ENCODE measurements at places on chromosomes 1 and 21. TPM values are rescaled to one million over a fixed set of nuclear protein-coding genes. Genes with fewer than 3 reads are reported as not detected.

PADI1 gene
- total RNA-seq = 0.72 TPM

EDN2 gene
- total RNA-seq = not detected

RAD54L gene
- total RNA-seq = 49.0 TPM

UTS2 gene
- 31.0 TPM for total RNA-seq

ZZZ3 gene
- 54.6 TPM for total RNA-seq

OR6F1 gene
- total RNA-seq = not detected

AADACL3 gene
- not detected for total RNA-seq

POMGNT1 gene
- 71.0 TPM for total RNA-seq

MARK1 gene
- total RNA-seq = 5.1 TPM

DNA sequence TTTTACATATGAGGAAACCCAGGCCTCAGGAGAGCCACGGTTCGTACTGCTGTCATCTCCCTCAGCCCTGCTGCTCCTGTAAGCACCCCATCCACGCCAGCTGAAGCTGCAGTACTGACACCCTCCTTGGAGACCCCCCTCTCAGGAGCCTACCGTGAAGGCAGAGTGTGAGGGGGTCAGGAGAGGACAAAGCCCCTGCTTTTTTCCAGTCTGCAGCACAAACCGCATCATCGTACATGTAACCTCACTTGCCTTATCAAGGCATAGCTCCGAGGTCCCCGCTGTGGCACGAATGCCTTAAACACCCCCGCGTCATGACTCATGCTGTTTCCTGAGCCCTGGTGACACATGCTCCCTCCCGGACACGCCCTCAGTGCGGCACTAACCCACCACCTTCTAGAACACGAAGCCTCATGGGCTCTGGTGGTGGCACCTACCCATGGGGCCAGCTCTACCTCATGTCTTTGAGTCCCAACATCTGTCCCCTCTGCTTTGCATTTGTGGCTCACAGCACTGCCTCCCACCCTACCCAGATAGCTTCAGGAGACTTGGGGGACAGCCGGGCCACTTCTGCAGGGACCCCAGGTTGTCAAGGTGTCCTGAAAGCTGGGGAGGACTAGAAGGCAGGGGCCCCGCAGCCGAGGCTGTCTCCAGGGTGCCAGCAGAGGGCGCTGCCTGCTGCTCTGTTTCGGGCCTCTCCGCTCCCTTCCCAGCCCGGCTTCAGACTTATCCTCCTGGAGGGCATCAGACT is 4.9 kb downstream of the SH3BGRL3 start:
- peak; percentile 93 for DNase-seq

GRCh38 chr21:31909153-31910073 is 36.6 kb downstream of the HUNK start:
- DNase-seq = no peak

GRCh38 chr21:39576518-39577128 is 36.1 kb upstream of the B3GALT5 start:
- DNase-seq = no peak

- DNase-seq = no peak
Observed at GRCh38 chr1:33618636-33619035, 146.2 kb downstream of the ZSCAN20 start.

DNA sequence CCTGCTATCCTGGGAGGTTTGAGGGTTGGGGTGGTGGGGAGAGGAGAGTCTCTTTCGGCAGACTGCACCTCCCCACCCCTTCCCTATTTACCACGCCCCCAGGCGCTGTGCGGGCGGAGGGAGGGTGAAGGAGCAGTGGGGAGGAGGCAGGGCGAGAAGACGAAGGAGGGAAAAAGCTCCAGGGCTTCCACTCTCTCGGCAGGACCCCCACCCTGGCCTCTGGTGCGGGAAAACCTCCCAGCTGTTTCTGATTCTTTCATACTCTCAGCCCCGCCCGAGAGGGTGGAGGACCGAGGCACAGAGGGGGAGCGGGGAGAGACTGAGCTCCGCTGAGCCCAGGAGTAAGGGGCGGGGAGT is 866 bp upstream of the WNT2B start:
- peak; percentile 54 for DNase-seq

- DNase-seq = no peak
Observed at GRCh38 chr1:240765732-240766363, 153.9 kb upstream of the GREM2 start.

DNA sequence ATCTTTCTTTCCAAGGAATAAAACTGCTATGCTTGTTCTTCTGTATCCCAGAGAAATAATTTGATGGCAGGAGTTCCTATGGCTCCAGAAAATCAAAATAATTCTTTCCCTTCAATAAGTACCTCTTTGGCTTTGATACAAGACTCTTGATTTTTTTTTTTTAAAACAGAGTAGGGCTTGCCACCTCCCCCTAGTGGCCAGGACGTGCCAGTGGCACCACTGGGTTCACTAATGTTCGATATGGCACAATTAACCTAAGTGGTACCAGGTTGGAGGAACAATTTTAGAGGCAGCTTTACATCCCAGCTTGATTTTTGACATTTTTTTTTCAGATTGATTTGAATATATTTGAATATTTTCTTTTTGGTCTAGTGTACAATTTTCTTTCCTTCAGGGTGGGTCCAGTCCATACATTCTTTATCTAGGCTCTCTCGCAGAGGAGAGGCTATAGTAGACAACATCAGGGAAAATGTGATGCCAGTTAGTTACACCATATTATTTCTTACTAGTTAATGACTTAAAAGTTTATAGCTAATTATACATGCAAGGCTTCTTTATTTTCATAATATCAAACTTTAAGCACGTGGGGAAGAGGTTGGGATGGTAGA is 330.9 kb downstream of the S1PR1 start:
- DNase-seq = peak; percentile 62

GRCh38 chr1:60891765-60892164 is 190.6 kb upstream of the NFIA start:
- DNase-seq = no peak

- DNase-seq = peak; percentile 48
Observed at GRCh38 chr1:51729824-51730301, 113.0 kb downstream of the OSBPL9 start.

- no peak for DNase-seq
Observed at GRCh38 chr1:90371448-90371813, 345.7 kb downstream of the BARHL2 start.

GRCh38 chr1:26029864-26030481 is 8.4 kb downstream of the EXTL1 start:
- peak; percentile 46 for DNase-seq

DNA sequence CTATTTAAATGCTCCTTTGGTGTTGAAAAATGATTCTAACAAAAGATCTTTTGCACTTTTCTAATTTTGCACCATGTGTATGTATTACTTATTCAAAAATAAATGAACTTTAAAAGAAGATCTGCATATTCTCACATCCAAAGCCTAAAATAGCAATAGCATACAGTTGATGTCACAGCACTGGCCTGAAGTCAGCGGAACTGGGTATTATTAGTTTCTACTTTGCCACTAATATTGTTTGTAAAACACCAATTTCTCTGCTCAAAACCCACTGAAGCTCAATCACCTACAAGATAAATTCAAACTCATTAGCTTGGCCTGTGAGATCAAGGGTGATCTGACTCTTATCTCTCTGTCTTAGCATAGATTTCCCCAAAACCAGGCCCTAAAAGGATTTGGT is 34.5 kb upstream of the BCAR3 start:
- DNase-seq = no peak

- no peak for DNase-seq
Observed at GRCh38 chr1:156898161-156898566, 4.6 kb downstream of the PEAR1 start.

GRCh38 chr1:112904071-112904830 is 51.7 kb downstream of the SLC16A1 start:
- peak; percentile 71 for DNase-seq

DNA sequence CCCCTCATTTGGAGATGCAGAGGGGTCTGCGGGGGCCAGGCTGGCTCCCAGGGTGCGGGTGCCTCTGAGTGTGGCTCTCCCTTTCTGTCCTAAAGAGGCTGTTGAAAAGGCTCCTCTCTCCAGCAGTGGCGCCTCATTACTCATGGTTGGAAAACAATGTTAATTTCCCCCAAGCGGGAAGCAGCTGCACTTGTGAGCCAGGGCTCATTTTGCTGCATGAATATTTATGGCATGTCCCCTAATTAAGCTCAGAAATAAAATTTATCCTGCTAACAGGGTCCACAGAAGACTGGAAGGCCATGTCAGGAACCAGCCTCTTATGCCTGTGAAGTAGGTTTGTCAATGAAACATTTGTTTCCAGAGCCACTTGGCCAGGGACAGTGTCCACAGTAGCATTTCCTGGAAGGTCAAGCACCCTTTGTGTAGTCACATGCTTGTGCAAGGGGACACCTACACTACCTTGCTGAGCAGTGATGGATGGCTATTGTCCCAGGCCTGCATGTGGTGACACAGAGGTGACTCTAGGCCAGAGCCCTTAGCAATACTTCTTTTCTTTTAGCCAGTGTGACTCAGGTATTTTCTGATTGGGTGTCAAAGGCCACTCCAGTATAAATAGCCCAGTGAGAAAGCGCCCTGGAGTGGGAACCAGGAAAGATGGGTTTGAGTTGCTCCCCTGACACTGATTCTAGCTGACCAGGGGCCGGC is 259.0 kb downstream of the FOXD2 start:
- DNase-seq = no peak

DNA sequence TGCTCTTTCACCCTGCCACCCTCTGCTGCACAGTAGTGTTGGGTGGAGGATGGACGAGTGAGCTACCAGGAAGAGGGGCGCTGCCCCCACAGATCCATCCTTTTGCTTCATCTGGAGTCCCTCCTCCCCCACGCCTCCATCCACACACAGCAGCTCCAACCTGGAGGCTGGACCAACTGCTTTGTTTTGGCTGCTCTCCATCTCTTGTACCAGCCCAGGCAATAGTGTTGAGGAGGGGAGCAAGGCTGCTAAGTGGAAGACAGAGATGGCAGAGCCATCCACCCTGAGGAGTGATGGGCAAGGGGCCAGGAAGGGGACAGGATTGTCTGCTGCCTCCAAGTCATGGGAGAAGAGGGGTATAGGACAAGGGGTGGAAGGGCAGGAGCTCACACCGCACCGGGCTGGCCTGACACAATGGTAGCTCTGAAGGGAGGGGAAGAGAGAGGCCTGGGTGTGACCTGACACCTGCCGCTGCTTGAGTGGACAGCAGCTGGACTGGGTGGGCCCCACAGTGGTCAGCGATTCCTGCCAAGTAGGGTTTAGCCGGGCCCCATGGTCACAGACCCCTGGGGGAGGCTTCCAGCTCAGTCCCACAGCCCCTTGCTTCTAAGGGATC is 8.5 kb downstream of the CHRNB2 start:
- no peak for DNase-seq

DNA sequence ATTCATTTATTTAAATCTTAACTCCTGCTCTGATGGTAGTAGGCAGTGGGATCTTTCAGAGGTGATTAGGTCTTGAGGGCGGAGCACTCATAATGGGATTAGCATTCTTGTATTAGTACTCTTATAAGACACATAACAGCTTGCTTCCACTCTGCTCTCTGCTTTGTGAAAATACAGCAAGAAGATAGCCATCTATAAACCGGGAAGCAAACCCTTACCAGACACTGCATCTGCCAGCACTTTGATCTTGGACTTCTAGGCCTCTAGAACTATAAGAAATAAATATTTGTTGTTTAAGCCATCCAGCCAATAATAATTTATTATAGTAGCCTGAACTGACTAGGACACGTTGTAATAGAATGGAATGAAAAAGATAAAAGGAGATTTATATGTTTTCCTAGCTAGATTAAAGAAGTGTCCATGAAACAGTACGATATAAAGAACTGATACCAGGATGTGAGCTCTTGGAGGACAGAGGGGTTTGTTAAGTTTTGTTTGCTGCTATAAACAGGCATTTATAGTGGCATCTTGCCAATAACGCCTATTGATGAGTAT is 869.9 kb downstream of the MRPL39 start:
- no peak for DNase-seq

DNA sequence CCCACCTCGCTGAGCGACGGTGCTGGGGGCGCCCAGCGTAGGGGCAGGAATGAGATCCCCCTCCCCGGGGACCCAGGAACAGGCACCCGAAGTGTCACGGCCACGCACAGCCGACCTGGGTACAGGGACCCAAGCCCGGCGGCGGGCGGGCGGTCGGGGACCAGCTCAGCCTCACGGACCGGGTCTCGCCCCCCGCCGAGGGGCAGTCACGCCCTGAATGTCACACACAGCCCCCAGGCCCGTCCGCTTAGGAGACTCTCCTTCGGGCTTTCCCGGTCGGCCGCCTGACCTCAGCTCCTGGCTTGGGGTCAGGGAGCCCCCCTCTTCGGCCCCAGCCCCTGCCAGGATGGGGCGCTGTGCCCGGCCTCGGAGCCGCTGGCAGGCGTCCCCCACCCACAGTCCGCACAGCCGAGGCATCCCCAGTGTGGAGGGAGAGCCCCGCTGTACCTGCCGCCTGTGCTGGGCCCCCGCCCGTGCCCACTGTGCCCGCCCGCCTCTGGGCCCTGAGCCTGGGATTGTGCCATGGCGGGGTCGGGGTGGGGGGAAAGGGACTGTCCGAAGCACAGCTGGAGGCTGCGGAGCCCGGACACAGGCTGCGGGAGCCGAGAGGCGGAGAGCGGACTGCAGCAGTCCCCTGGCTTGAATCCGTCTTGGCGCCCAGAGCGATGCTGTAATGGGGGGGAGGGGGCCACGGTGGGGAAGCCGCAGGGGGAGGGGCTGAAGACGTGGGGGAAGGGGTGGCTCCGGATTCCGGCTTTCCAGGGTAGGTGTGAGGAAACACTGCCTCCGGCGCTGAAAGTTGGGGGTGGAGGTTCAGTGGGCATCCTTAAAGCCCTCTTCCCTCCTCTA is 627 bp upstream of the DLGAP3 start:
- DNase-seq = no peak

DNA sequence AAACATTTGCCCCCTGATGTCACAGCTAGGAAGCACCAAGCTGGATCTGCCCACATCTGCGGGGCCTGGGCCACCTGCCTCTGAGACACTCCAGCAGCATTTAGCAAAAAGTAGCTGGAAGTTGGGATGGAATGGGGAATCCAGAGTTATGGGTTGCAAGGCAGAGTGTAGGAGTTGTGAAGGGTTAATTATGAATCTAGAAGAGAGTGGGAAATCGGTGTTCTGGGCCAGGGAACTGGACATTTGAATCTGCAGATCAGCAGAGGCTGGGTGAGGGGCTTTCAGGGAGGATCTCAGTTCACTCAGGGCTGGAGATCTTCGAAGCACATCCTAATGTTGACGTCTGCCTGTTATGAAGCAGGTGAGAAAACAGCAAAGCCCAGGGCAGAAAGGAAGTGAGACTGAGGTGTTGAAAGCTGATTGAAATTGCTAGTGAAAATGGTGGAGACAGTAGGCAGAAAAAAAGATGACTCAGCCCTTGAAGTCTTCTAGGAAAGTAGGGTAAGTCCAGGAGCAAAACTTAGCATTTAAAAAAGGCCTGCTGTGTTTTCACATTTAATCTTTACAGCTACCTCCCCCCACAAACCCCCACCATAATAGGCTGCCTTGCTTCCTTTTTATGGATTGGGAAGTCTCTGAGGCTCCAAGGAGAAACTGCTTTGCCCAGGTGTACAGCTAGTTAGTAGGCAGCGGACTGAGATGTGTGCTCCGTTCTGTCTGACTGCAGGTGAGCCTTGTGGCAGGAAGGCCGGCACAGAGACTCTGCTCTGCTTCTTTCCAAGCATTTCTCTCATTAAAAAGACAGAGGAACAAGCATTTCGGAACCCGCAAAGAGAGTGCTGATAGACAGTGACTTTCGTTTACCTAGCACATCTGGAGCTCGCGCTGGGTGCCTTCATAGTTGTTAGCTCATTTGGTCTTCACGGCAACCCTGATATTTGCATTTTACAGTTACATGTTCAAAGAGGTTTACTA is 7.2 kb downstream of the VANGL1 start:
- no peak for DNase-seq

Data from A673 (cell line).